ENCODE measurements at places on chromosomes 4 and X.

DNA sequence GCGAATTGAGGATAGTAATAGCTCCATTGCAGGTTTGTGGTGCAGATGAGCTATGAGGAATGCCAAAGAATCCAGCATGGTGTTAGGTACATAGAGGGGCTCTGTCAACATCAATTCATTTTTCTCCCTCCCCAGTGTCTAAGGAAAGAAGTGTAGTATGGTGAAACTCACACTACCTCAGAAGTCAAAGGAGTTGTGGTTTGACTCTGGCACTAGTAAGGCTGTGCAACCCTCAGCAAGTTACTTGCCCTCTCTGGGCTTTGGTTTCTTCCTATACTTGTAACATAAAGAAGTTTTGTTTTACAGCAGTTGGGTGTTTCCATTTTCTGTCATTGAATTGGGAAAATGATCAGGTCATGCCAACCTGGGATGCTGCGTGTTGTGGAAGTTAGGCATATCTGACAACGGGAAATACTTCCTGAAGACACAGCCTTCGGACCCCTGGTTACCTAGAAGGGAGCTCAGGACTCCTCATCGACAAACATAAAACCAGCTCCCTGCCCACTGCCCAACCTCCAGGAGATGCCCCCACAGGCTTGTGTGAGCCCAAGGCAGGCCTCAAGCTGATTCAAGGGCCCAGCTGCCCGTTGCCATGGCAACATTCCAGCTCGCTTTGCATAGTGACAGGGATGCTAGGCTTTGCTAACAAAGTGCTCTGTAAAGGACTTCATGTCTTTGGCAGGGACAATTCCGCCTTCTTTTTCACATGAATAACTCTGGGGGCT is 71.4 kb downstream of the RTL5 start:
- DNase-seq, result no peak

DNA sequence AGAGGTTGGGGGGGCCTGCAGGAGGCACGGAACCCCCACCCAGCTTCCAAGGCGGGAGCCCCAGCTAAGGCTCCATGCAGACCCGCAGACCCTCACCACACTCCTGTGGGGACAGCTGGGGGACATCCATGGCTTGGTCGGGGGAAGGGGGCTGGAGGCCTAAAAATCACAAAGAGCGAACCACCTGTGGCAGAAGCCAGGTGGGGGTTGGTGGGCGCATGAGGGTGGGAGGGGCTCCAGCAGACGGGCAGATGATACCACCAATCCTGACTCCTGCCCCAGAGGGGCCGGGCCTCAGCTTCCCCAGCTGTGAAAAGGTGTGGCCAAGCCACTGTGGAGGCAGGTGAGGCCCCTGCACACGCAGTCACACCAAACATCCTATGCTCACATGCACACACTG is 111.6 kb downstream of the FAM53A start:
- DNase-seq, result no peak

DNA sequence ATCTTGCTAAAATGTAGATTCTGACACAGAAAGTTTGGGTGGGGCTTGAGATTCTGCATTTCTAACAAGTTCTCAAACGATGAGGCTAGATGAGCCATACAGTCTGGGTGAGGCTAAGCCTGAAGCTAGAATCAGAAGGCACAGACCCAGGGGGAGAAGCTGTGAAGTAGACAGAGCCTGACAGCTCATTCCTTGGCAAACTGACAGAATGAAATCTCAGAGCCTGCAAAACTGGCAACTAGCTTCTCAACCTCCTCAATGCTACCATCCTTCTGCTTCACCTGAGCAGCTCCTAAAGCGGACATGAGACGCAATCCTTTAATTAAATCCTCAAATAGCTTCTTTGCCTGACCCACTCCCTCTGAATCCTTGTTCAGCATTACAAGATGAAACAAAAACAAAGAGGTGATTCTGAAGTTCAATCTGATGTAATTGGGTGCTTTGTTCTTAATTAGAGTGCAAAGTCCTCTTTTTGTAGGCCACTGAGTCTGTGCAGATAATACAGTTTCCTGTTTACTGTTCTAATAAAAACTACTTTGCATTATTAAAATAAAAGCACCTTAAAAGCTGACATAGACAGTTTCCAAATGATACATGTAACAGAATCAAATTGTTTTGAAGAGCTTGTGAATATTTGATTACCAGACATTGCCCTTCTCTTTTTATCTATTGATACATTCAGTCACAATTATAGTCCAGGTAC is 71.0 kb upstream of the BMP2K start:
- DNase-seq, result no peak

DNA sequence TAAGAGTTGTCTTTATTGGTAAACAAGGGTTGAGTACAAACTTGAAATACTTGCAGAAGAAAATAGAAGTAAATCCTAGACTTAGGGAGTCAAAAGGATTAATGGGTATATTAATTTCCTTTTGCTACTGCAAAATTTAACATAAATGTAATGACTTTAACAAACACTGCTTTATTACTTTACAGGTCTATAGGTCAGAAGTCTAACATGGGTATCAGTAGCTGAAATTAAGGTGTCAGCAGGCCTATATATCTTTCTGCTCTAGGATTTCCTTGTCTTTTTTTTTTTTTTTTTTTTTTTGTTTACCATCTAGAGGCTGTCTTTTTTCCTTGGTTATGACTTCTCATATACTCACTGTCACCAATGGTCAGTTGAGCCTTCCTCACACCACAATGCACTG is 220.4 kb downstream of the GRID2 start:
- no peak for DNase-seq

GRCh38 chr4:4859799-4860599 is 534 bp downstream of the MSX1 start:
- DNase-seq, result no peak

- DNase-seq, result no peak
These were observed 66.9 kb downstream of the ANXA3 start for GRCh38 chr4:78618436-78618835.

DNA sequence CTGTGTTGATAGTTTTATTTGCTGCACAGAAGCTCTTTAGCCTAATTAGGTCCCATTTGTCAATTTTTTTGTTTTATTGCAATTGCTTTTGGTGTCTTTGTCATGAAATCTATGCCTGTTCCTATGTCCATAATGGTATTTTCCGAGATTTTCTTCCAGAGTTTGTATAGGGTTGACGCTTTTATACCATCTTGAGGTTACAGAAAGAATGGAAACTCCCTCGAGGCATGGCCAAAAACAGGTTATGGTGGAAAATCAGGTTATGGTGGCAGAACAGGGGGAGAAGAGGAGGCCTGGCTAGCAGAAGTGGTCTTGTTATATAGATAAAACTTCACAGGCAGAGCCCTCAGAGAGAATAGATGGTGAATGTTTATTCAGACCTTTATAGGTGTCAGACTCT is 21.6 kb downstream of the OPHN1 start:
- DNase-seq, result no peak

GRCh38 chr4:88735564-88735963 is 37.9 kb upstream of the NAP1L5 start:
- DNase-seq, result no peak

DNA sequence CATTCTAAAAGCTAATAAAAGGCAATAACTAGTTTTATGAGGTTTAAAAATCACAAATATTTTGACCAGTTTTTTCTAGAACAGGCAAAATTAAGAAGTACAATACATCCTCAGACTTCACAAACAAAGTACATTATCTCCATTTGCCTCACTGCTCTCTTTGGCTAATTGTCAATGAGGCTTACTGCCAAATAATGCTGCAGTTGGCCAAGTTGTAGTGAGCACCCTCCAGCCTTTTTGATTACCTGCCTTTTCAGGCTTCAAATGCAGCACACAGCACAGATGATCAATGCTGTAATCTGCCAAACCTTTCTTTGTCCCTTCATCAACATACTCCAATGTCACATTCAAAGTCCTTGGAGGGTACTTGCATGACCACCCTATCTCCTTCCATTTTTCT is 605.2 kb downstream of the KLHL13 start:
- no peak for DNase-seq

GRCh38 chrX:24243692-24244091 is 70.2 kb downstream of the SUPT20HL2 start:
- no peak for DNase-seq

- no peak for DNase-seq
These were observed 104.5 kb downstream of the IRF2 start for GRCh38 chr4:184369871-184370270.

DNA sequence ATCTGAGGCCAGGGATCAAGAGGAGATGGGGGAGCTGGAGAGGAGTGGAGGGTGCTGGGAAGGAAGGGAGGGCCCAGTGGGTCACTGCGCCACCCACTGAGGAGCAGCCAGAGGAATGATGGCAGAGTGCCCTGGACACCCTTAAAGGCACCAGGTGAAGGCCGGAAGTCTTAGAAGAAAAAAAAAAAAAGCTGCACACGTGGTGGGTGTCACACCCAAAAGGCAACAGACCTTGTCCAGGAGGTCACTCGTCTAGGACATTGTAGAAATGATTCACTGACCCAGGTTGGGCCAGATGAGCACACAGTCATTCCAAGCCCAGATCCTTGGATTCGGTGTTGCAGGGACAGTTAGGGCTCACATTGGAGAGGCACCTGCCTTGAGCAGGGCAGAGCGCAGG is 93.5 kb upstream of the TRIM2 start:
- no peak for DNase-seq

- DNase-seq, result no peak
These were observed 19.4 kb downstream of the SH3TC1 start for GRCh38 chr4:8218371-8219031.

DNA sequence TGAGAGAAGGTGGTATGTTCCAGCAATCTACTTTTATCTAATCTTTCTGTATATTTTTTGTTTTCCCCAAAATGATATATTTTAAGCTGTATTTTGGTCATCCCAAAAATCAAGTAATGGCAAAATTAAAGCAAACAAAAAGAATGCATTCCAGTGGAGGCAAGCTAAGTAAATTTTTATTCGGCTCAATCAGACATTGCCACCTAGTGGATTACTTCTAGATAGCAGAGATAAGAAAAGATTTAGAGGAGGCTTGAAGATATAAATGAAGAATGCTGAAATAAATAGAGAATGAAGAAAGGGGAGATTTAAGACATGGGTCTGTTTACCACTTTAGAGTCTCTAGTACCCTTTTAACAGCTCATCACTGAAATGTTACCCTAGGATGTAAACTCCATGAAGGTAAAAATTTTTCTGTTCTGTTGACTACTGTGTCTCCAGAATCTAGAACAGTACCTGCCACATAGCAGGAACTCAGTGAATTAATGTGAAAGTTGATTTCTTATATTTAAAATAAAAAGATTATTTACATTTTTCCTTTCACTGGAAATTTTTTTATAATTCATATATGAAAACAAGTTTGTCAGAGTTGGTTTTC is 110.9 kb upstream of the ANK2 start:
- DNase-seq, result no peak

DNA sequence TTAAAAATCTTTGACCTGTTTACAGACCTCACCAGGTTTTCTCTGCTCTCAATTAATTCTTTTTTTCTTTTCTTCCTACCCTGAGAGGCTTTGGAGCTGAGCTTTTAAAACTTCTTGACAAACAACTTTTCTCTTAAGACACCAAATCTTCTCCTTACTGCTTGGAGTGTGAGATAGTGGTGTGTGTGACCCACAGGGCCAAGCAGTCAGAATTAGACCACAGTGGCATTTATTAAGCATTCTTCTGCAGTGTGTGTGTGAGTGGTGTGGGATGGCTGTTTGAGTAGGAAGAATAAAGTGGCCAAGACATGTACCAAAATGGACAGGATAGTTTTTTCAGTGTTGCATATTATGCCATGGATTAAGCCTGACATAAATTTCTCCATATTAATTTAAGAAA is 665.1 kb downstream of the RAPGEF2 start:
- DNase-seq, result no peak

DNA sequence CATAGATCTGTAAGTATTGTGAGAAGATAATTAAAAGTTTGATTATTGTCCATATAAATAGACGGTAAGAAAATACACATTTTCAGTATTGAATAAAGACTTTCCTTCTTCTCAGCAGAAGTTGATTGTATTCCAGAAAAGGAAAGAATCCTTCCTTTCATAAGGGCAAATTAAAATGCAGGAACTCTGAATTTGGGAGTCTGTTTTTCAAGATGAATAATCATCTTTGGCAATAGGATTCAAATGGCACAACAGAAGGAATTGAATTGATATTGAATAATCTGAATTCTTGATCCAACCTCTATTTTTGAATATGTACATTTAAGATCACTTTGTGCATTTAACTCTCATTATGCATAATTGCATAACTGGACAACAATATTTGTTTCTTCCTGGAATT is 149.3 kb downstream of the DMD start:
- DNase-seq, result no peak

DNA sequence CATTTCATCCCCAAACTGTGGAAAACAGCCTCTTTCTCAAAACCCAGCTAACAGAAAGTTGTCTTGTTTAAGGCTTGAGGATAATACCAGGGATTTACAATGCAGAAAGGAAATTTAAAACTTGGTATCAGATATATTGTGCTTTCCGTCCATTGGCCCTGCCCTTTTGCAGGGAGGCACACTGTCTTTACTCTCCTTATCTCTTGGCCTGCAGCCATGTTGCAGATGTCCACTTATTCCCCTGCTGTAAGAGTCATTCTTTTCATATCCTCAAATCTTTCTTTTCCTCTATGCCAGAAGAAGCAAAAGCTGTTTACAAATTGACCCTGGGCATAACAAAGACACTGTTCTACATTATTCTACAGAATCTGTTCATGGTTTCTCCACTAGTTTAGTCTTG is 75.6 kb upstream of the DYNLT3 start:
- no peak for DNase-seq

- no peak for DNase-seq
These were observed 139.5 kb downstream of the TBL1X start for GRCh38 chrX:9604111-9604907.

DNA sequence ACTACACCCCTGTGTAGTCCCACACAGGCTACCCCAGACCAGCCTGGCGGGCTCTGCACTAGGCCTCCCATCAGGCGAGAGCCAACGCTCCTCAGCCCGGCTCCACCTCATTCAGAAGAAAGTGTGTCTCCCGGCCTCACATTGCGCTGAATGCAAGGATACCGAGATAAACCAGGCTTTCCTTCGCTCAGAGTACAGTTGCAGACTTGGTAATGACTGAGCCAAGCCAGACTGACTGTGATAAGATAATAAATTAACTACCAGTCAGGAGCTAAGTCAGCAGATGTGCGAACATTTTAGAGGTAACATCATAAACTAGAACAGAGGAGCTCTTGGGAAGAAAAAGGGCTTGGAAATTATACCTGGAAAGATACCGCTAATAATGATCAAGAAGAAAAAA is 397.6 kb downstream of the TRIML1 start:
- DNase-seq, result no peak

DNA sequence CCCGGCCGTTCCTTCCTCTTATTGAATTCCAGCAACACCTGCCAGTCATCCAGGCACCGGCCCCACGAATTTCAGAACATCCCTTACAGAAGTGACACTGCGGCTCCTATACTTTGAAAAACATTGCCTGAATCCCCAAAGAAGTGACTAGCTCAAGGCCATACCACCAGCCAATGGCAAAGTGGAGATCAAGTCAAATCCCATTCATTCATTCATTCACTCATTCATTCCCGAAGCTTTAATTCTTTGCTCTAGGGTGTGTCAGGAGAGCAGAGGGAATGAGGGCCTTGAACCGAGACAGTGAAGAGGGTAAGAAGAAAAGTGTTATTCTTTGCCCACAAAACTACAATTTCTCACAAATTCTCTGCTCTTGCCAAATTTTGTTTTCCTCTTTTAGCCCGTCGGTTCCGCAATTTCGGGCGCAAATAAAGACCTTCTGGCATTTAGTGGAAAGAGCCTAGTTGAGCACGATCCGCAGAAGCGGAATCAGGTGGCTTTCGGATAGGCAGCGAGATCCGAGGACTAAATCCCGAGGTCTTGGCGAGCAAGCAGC is 824 bp upstream of the HMGB3 start:
- no peak for DNase-seq

GRCh38 chrX:78796916-78797315 is 49.4 kb downstream of the LPAR4 start:
- no peak for DNase-seq
